ENCODE measurements at places on chromosomes 7 and 10. TPM values are rescaled to one million over a fixed set of nuclear protein-coding genes. Genes with fewer than 3 reads are reported as not detected.

The MPP7 gene
- total RNA-seq, result 3.8 TPM

The PAX4 gene
- not detected for total RNA-seq

The PRR15 gene
- 6.3 TPM for total RNA-seq

The LRGUK gene
- not detected for total RNA-seq

The INA gene
- total RNA-seq, result under 0.01 TPM

The LBX1 gene
- total RNA-seq, result not detected

The ANXA8 gene
- 275 TPM for total RNA-seq

The CYP3A4 gene
- not detected for total RNA-seq

The UNC5B gene
- 12.6 TPM for total RNA-seq

The C10orf67 gene
- 0.34 TPM for total RNA-seq

The CXCL12 gene
- total RNA-seq, result not detected

The TAS2R5 gene
- not detected for total RNA-seq

The DGKI gene
- total RNA-seq, result not detected

The MICALL2 gene
- 19.3 TPM for total RNA-seq

The AKR1C4 gene
- not detected for total RNA-seq

The PNLIPRP2 gene
- total RNA-seq, result not detected

The CHAT gene
- total RNA-seq, result not detected

The CAMK1D gene
- total RNA-seq, result 0.15 TPM

The MYPN gene
- not detected for total RNA-seq

The AGR2 gene
- 2.2 TPM for total RNA-seq

The NYAP1 gene
- 4.8 TPM for total RNA-seq

The NRAP gene
- total RNA-seq, result not detected

The MINDY3 gene
- 24.2 TPM for total RNA-seq

The SPDYE11 gene
- total RNA-seq, result not detected

The CLCN1 gene
- not detected for total RNA-seq

The CYP2E1 gene
- not detected for total RNA-seq

The ARHGAP21 gene
- 57.0 TPM for total RNA-seq

The OR2A7 gene
- total RNA-seq, result 1.1 TPM

The ODAD2 gene
- 0.23 TPM for total RNA-seq

The GIMAP1 gene
- total RNA-seq, result not detected
